ENCODE measurements at places on chromosomes 2 and 18.

- peak; percentile 47 for DNase-seq
These were observed 81.1 kb upstream of the SLC39A10 start for GRCh38 chr2:195575879-195576401.

DNA sequence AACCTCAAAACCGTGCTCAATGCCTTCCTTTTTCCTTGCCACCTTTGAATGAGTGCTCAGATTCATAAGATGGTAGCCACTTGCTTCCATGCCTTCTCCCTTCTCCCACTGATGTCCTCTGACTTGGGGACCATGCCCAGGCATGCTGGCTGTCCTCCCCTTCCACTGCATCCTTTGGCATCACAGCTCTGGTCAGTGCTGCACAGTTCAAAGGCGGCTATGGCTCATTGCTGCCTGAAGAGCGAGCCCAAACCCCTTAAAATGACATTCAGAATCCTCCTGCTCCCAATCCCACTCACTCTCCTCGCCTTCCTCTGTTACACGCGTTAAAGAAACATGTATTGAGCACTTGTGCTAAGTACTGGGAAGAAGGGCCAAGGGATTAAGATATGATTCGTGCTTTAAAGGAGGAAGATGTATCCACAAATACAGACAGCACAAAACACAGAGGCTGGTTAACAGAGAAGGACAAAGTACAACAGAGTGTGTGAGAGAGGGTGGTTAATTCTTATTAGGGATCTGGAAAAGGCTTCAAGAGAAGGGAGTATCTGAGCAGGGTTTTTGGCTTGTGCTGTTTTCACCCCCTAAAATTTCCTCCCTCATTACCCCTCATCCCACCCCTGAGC is 81.8 kb downstream of the CERKL start:
- no peak for DNase-seq

GRCh38 chr2:195695002-195695631 is 38.1 kb downstream of the SLC39A10 start:
- DNase-seq = no peak

GRCh38 chr2:3267869-3268704 is 109.5 kb downstream of the EIPR1 start:
- DNase-seq = no peak

GRCh38 chr2:54649633-54650032 is 73.8 kb upstream of the EML6 start:
- DNase-seq = no peak

- no peak for DNase-seq
These were observed 84.3 kb downstream of the MGAT5 start for GRCh38 chr2:134338208-134338607.

GRCh38 chr2:240912878-240913809 is 7.0 kb downstream of the CROCC2 start:
- DNase-seq = no peak

- DNase-seq = peak; percentile 60
These were observed 13.3 kb downstream of the DNAJC27 start for GRCh38 chr2:24958411-24958935.

- peak; percentile 25 for DNase-seq
These were observed 983 bp downstream of the CXXC1 start for GRCh38 chr18:50286391-50287027.

GRCh38 chr2:124369181-124369580 is 344.1 kb downstream of the CNTNAP5 start:
- DNase-seq = no peak

DNA sequence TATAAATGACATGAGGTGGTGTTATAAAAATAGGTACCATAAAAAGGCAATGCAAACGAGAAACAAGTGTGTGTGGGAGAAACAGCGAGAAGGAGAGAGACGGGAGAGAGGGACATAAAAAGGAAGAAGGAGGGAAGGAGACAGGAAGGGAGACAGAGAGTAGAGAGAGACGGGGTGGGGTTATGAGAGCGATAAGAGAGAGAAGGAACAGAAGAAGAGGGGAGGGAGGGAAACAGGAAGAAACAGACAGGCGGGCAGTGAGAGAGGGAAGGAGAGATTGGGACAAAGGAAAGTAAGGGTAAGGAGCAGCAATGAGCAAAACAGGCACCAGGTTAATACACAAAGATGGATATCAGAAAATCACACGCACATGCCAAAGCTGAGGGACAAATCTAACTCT is 83.7 kb downstream of the TGFA start:
- no peak for DNase-seq

DNA sequence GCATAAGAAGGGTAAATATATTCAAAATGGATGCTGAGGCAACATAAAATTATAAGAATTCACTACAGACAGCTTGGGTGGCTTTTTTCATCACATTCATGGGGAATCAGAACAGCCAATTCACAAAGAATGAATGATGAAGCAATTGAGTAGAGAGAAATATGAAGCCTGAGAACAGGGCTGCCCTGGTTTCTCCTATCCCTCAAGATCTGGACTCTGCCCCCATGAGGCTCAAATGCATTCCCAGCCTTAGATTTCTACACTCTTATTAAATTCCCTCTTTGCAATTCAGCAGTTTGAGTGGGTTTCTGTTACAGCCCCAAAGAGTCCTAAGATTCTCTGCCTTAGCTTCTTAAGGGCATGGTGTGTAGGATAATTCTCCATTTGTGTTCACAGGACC is 172.5 kb downstream of the MAIP1 start:
- DNase-seq = no peak

- peak; percentile 84 for DNase-seq
These were observed 72.0 kb upstream of the TMEM178A start for GRCh38 chr2:39593439-39594393.

DNA sequence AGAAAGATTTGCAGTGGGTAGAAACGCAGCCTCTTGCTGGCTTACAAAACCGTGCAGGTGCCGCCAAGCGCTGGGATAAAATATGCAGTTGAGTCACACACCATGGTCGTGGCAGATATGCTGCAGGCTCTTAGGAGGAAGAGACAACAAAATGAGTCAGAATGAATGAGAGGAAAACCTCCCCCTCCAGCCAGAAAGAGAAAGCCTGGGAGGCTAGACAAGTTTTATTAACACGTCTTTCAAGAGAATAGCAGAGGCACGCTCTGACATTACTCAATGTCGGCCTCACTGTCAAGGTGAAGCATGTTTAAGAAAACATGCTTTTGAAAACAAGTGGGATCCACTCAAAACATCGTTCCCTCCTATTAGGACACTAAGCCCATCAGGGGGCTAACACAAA is 37.1 kb upstream of the ZCCHC2 start:
- DNase-seq = peak; percentile 33

DNA sequence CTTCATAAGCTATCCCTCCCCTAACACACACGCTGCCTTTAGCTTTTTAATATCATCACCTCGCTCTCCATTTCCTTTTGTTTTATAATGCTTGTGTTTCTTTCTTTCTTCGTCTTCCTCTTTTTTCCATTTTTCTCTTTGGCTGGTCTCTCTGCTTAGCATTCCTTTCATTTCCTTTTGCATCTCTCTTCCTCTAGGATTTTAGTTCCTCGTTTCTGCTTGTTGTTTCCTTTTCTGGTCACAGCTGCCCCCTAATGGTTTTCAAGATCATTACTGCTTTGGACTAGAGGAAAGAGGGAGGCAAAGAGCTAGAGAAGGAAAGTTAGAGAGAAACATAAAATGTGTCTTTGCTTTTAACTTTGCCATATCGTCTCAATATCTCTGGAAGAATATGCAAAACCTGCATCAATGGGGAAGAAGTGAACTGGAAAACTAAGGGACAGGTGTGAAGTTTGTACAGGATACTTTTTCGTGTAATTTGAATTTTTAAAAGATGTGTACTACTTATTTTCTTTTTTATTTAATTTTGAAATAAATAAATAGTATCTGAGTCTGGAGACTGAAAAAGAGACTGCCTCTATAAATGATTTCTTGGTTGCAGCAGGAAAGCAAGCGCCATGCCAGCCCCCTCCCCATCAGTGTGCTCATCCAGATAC is 6.3 kb upstream of the NRP2 start:
- DNase-seq = peak; percentile 67

GRCh38 chr18:64994370-64994769 is 756.4 kb upstream of the CDH7 start:
- no peak for DNase-seq

Measured in lung microvascular endothelial cell (primary cell).